ENCODE measurements at places on chromosomes 5 and 9.

DNA sequence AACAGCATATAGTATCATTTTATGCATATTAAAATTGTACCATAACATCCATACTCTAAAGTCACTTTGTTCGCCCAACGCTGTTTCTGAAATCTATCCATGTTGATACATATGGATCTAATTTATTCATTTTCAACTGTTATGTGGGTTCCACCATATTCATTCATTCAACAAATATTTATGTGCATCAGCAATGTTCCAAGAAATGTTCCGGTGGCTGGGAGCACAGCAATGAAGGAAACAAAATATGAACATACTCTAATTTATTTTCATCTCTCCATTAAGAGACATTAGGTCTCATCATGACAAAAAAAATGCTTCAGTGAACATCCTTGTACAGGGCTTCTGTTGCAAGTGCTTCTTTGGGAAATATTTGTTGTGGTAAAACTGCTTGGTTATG, 75.4 kb downstream of the MARCHF3 start:
- H3K27me3 ChIP-seq: peaks cover 4% of the 10 kb centered on the region
- no peaks in the 10 kb centered on the region for H3K4me1 ChIP-seq
- H3K4me3 ChIP-seq: no peak overlapping the region
- H3K36me3 ChIP-seq: no peaks in the 10 kb centered on the region

DNA sequence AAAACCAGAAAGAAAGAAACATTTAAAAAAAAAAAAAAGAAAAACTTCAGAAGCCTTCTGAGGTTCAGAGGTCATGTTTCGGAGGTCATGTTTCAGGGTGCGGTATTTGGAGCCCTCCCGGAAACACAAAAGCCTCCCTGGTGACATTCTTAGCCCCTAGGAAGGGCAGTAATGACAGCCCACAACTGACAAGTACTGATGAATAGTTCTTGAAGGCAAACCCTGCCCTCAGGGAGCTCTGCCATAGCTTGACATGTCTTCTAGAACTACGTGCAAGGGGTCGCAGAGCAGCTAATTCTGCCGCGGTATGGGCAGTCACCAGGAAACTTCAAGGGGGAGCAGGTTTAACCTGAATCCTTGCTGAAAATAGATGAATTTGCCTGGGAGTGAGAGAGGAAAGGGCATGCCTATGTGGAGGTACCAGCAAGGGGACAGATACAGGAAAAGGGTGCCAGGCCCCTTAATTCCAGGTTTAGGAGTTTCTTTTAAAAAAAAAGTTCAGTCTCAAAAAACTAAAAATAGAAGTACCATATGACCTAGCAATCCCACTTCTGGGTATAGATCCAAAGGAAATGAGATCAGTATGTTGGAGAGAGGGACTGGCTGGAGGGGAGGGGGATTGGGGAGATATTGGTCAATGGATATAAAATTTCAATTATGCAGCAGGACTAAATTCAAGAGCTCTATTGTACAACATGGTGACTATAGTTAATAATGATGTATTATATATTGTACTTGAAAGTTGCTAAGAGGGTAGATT, 98.4 kb downstream of the C9orf152 start:
- no peak overlapping the region for H3K4me3 ChIP-seq
- peaks cover 23% of the 10 kb centered on the region for H3K36me3 ChIP-seq
- no peaks in the 10 kb centered on the region for H3K27me3 ChIP-seq

GRCh38 chr5:7970816-7971215, 101.9 kb downstream of the MTRR start:
- H3K4me1 ChIP-seq: no peaks in the 10 kb centered on the region
- no peak overlapping the region for H3K4me3 ChIP-seq
- peaks cover 22% of the 10 kb centered on the region for H3K27me3 ChIP-seq
- no peak for DNase-seq

- H3K4me1 ChIP-seq: no peaks in the 10 kb centered on the region
- no peaks in the 10 kb centered on the region for H3K36me3 ChIP-seq
- no peak overlapping the region for H3K4me3 ChIP-seq
- H3K27me3 ChIP-seq: no peaks in the 10 kb centered on the region
- no peak for DNase-seq
These were observed 472.2 kb downstream of the TUSC1 start for GRCh38 chr9:25206027-25206426.

DNA sequence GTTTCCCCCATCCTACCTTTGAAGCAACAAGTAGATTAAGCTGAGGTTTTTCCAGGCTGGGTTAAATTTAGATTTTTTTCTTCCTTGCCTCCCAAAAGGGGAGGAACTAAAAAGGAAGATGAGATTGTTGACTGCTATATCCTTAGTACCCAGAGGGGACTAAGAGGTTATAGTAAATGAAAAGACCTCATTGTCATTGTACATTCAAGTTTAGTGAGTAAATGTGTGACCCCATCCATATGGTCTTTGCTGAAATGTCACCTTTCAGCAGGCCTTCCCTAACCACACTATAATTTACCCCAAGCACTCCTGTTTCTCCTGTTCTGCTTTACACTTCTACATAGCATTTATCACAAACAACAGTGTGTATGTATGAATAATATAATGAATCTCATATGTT, 35.8 kb upstream of the CHD1 start:
- H3K4me1 ChIP-seq: no peaks in the 10 kb centered on the region
- DNase-seq: no peak
- H3K36me3 ChIP-seq: no peaks in the 10 kb centered on the region
- no peak overlapping the region for H3K27ac ChIP-seq
- no peak overlapping the region for H3K4me3 ChIP-seq

GRCh38 chr5:95352691-95353090, 38.5 kb upstream of the FAM81B start:
- H3K4me3 ChIP-seq: no peak overlapping the region
- H3K36me3 ChIP-seq: no peaks in the 10 kb centered on the region
- DNase-seq: no peak
- H3K27ac ChIP-seq: no peak overlapping the region

DNA sequence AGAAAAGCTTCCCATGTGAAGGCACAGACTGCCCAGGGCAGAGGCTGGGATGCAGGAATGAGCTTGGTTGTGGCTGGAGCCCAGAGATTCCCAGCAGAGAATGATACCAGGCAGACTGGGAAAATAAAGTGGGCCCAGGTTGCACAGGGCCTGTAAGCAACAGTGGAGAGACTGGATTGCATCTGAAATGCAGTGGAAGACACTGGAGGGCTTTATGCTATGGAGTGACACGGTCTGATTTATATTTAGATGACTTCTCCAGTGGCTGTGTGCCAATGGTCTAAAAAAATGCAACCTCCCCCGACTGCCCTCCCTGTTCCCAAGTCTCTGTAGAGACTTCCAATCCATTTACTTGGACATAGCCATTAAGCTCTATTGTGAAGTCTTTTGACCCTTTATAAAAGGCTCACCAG, 951.1 kb upstream of the DMAC1 start:
- no peak for DNase-seq
- no peak overlapping the region for H3K27ac ChIP-seq
- H3K36me3 ChIP-seq: no peaks in the 10 kb centered on the region

GRCh38 chr9:92686954-92687353, 17.0 kb upstream of the IPPK start:
- no peak overlapping the region for H3K4me3 ChIP-seq
- no peaks in the 10 kb centered on the region for H3K36me3 ChIP-seq
- no peak overlapping the region for H3K27ac ChIP-seq
- no peaks in the 10 kb centered on the region for H3K27me3 ChIP-seq

DNA sequence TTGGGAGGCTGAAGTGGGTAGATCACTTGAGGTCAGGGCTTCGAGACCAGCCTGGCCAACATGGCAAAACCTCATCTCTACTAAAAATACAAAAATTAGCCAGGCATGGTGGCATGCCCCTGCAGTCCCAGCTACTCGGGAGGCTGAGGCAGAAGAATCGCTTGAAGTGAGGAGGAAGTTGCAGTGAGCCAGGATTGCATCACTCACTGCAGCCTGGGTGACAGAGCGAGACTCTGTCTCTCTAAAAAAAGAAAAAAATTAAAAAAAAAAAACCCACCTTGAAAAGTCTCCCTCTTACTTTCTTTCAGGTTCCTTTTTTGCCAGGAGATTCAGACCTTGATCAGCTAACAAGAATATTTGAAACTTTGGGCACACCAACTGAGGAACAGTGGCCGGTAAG, 34.2 kb downstream of the CDK7 start:
- H3K27me3 ChIP-seq: no peaks in the 10 kb centered on the region
- peaks cover 10% of the 10 kb centered on the region for H3K4me1 ChIP-seq
- DNase-seq: no peak

DNA sequence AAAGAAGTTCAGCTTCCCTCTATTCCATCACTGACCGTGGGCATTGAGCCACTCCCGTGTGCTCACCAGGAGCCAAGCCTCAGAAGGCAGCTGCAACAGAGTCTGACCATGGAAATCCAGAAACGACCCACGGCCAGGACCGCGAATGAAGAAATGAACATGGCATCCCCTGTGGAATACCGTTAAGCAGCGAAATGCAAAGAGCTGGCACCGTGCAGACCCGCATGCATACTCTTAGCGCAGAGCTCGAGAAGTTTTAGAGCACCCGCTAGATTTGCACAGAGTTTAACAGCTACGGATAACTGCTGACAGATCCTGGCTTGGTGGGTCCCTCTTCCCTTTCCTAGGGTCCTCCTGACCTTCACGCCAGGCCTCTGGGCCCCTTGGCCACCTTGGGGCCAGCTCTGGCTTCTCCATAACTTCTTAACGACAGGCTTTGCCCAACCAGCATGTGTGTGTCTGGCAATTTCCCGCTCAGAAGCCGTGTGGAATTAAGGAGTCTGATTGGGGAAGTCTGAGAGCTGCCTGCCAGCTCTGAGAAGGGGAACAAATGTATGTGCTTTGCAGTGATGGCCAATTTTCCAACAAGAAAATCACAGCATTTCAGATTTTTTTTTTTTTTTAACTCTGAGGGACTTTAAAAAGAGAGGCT, 75.3 kb upstream of the COL5A1 start:
- DNase-seq: no peak
- no peak overlapping the region for H3K4me3 ChIP-seq
- H3K27ac ChIP-seq: no peak overlapping the region
- H3K4me1 ChIP-seq: no peaks in the 10 kb centered on the region

- no peak overlapping the region for H3K27ac ChIP-seq
- no peak overlapping the region for H3K4me3 ChIP-seq
- peaks cover 9% of the 10 kb centered on the region for H3K27me3 ChIP-seq
- no peaks in the 10 kb centered on the region for H3K36me3 ChIP-seq
- peak; percentile 18 for DNase-seq
These were observed 32.7 kb downstream of the KCNIP1 start for GRCh38 chr5:170536525-170536924.

DNA sequence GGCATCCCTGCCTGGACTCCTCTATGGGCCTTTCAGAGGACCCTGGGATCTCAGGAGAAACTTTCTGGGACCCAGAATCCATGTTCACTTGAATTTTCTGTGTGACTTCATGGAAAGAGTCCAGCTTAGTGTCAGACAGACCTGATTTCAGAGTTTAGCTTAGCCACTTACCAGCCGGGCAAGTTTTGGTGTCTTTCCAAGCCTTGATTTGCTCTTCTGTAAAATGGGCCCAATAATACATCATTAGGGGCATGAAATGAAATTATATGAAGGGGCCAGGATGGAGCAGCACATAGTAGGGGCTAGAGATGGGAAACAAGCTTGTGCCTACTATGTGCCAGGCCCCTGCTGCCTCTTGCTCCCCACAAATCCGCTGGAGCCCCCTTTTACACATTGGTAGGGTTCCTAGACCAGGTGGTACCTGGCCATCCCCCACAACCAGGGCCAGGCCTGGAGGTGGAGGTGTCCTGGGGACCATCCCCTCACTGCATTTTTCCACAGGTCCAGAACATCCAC, 33.2 kb upstream of the RPL26L1 start:
- H3K27ac ChIP-seq: no peak overlapping the region
- H3K4me3 ChIP-seq: no peak overlapping the region
- H3K4me1 ChIP-seq: peaks cover 7% of the 10 kb centered on the region

DNA sequence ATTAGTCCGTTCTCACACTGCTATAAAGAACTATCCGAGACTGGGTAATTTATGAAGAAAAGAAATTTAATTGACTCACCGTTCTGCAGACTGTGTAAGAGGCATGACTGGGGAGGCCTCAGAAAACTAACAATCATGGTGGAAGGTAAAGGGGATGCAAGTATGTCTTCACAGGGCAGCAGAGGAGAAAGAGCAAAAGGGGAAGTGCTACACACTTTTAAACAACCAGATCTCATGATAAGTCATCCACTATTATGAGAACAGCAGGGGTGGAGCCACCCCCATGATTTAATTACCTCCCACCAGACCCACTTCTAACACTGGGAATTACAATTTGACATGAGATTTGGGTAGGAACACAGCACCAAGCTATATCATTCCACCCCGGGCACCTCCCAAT, 26.6 kb downstream of the FST start:
- no peak overlapping the region for H3K27ac ChIP-seq
- no peaks in the 10 kb centered on the region for H3K36me3 ChIP-seq
- no peak overlapping the region for H3K4me3 ChIP-seq

DNA sequence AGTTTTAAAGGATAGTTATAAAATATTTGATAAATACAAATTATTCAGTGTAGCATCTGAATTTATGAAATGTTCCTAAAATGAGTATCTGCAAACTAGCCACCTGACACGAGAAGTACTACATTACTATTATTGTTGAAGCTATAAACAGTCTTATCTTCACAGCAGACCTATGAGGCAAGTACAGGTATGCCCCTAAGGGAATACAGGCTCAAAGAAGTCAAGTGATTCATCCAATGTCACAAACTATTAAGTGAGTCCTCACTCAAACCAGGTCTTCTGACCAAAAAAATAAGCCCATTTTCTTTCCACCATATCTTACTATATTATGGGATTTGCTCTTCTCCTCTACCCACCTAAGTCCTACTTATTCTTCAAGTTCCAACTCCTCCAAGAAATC, 28.7 kb downstream of the STRBP start:
- H3K27me3 ChIP-seq: no peaks in the 10 kb centered on the region
- no peak for DNase-seq
- H3K4me3 ChIP-seq: no peak overlapping the region
- no peak overlapping the region for H3K27ac ChIP-seq

GRCh38 chr5:93990504-93991070, 249.2 kb upstream of the POU5F2 start:
- H3K27me3 ChIP-seq: no peaks in the 10 kb centered on the region
- no peaks in the 10 kb centered on the region for H3K4me1 ChIP-seq
- no peak overlapping the region for H3K4me3 ChIP-seq
- no peak overlapping the region for H3K27ac ChIP-seq
- no peaks in the 10 kb centered on the region for H3K36me3 ChIP-seq

DNA sequence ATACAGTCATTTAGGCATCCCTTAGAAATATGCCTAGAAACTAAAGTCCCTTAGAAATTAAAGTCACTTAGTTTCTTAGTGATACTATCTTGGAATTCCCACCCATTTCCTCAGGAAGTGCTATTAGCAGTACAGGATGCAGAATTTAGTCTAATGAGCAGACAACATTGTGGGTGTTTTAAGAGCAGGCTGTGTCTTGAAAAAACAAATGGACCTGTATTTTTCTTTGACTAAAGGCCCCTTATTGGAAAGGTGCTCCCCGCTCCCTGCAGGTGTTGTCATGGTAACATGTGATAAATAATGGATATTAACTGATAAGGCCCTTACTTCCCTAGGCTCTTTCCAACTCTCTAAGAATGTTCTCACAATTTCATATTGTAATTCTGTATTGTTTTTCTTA, 38.8 kb upstream of the STARD4 start:
- no peak for DNase-seq
- no peak overlapping the region for H3K4me3 ChIP-seq
- H3K36me3 ChIP-seq: no peaks in the 10 kb centered on the region

Measured in RWPE2 (cell line).